Putamen (tissue), 1 donor: ENCODE measurements at places on chromosomes 5 and 9.

DNA sequence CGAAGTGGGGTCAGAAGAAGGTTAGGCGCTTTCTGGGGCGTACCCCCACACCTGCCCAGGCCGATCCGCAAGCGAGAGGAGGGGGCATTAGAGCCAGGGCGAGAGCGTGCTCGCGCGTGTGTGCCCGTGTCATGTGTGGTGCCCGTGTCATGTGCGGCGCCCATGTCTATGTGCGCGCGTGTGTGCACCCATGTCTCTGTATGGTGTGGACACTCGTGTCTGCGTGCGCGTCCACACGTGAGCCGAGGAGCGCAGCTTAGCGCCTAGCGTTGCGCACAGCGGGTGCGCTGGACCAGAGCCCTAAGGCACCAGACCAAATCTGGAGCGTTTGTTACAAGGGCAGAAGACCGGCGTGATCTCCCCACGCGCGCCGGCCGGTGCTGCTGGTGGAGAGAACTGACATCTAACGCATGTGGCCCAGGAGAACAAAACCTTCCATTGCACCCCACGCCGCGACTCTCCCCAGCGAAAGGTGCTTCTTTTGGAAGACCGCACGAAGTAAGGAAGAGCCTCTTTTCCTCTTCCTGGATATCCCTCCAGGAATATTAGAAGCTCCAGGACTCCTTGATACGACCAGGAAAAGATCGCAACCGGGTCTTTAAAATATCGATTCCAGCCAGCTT, 644 bp downstream of the NIM1K start:
- DNase-seq, result peak; percentile 52

GRCh38 chr9:132181796-132182313, 20.0 kb downstream of the NTNG2 start:
- peak; percentile 82 for DNase-seq

- DNase-seq, result no peak
Observed at GRCh38 chr9:20526500-20527319, 95.6 kb downstream of the MLLT3 start.

- DNase-seq, result no peak
Observed at GRCh38 chr5:12017007-12017406, 112.8 kb upstream of the CTNND2 start.

- DNase-seq, result no peak
Observed at GRCh38 chr9:100351508-100351907, 1.2 kb downstream of the TEX10 start.

DNA sequence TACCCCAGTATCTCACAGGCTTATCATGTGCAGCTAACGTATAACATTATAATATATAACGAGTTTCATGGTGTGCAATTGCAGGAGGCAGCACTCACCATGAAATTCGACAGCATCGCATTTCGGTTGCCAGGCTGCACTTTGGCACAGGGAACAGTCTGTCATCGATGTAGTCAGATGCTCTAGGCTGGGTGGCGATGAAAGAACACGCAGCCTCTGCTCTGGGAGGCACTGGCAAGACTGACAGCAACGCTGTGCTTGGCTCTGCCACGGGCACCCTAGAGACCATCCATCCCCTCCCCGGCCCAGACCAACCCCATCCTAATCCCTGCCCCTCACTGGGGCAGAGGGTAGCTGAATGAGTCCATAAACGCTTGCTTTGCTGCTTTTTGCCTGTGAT, 290.8 kb downstream of the MED10 start:
- no peak for DNase-seq

DNA sequence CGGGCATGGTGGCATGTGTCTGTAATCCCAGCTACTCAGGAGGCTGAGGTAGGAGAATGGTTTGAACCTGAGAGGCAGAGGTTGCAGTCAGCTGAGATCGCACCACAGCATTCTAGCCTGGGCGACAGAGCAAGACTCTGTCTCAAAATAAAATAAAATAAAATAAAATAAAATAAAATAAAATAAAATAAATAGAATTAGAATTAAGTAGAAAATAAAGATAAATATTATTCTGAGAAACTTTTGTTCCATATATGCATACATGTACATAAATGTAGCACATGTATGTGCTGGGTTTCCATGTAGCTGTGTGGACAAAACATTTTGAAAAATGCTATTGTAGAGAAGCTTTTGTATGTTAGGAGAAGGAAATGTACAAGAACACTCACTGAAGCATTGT, 129.4 kb upstream of the VLDLR start:
- no peak for DNase-seq

GRCh38 chr5:124923131-124923530, 176.7 kb upstream of the ZNF608 start:
- DNase-seq, result peak; percentile 93
